ENCODE measurements at places on chromosomes 1 and 21.

GRCh38 chr1:87074001-87074795 lies 159.8 kb downstream of the HS2ST1 start:
- DNase-seq, result peak; percentile 13

DNA sequence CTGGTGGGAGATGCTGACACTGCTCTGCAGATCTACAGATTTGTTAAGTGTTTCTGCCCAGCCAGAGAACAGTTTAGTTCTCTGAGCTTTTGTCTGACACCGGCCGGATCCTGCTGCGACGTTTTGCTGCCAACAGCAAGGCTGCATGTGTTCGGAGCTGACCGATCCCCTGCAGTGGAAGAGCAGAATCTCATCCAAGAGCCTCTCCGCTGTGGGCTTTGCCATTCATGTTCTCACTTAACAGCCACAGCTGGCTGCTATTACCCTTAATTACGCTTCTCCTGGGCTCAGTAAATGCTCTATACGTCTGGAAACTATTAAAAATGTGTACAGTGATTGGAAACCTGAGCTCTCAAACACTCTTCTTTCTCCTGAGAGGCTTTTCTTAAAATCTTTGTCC lies 105.3 kb downstream of the BCAR3 start:
- DNase-seq, result peak; percentile 95

DNA sequence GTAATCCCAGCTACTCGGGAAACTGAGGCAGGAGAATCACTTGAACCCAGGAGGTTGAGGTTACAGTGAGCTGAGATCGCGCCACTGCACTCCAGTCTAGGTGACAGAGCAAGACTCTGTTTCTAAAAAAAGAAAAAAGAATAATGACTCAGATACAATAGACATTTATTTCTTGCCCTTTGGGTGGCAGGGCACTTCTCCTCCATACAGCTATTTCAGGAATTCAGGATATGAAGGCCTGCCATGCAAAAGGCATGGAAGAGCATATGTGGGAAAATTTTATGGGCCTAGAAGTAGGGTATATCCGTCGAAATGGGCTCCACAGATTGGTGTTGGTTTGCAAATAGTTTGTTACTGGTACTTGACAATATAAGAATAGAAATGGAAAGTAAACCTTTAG lies 20.2 kb upstream of the POGZ start:
- no peak for DNase-seq

DNA sequence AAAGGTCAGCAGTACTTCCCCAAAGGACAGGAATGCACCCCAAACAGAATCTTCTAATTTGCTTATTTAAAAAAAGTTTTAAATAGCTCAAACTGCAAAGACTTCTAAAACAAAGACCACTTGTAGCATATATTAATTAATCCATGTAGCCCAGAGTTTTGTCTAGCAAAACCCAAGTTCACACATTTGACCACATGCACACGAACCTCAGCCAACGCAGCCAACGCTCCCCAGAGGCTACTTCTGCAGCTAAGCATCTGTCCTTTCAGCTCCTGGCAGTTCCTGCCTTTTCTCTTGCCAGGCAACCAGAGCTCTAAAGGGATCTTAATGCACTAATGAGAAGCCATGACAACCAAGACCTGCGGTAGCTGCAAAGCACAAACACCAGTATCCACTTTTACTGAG lies 89.6 kb downstream of the RERE start:
- peak; percentile 56 for DNase-seq

GRCh38 chr1:160837558-160838205 lies 25.0 kb downstream of the CD244 start:
- DNase-seq, result peak; percentile 19

DNA sequence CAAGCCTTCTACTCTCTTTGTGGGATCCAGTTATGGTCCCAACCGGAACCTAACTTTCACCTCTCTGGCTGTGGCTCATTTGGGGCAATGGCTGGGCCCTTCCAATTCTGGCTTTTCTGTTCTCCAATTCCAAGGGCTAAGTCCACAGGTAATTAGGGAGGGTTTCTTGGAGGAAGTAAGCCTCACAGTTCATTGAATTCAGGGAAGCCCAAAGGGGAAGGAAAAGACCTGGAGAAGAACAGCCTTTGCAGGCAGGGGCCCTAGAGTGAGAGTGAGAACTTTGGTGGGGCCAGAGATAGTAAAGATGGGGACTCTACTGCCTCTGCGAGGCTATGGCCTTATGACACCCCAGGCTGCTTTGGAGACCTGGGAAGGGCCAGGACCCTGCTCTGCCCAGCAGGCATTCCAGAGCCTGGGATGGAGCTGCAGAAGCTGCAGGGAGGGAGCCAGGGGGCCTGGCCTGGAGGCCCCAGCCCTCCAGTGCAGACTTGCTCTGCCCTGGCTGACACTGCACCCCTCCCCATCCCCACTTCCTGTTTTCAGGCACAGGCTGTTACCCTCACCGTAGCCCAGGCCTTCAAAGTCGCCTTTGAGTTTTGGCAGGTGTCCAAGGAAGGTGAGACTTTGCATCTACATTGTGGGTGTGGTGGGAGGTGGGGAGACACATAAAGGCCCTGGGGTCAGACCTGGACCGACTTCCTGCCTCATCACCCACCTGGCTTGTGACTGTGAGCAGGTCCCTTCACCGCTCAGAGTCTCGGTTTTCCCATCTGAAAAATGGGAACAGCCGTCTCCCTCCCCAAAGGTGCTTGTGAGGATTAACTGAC lies 18.9 kb downstream of the LDLRAP1 start:
- no peak for DNase-seq

DNA sequence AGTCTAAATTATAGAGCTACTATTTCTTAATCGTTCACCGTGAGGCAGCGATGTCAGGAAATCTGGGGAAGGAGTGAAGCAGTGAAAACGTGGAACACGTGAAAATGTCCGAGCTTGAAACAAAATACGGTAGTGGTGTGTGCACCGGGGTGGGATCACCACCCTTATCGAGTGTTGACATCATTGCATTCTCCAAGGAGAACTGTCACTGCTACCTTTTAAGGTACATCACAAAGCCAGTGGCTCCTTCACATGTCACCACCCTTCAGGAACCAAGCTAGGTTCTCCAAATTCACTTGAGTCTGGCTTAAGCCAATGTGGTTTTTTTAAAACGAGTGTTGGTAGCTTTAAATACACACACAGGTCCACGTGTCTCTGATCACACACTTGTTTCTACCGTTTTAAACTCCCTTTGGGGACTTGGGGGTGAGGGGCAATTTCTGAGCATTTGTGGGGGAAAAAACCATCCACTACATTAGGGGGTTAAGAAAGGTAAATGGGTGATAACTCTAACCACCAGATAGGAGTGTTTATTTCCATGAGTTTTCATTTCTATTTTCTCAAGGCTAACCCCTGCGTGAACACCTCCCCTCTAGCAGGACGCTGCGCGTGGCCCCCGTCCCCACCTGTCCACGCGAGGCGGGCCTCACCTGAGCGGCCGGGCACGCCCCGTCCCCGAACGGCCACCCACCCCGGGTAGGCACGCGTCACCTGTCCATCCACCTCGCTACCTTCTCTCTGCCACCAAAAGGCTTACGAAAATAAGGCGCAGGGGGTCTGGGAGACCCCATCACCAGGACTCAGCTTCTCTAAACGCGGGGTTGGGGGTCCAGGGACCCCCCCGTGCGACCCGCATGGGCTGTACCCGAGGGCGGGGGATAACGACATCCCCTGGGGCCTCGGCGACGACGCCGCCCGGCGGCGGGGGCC lies 978 bp downstream of the PRDM15 start:
- DNase-seq, result peak; percentile 63

- no peak for DNase-seq
Observed at GRCh38 chr1:42936309-42937078, 22.2 kb downstream of the SLC2A1 start.

All from spinal cord (tissue), 10 donors.